Dermis blood vessel endothelial cell (primary cell): ENCODE measurements at places on chromosomes 5 and 9. TPM values are rescaled to one million over a fixed set of nuclear protein-coding genes. Genes with fewer than 3 reads are reported as not detected.

DNA sequence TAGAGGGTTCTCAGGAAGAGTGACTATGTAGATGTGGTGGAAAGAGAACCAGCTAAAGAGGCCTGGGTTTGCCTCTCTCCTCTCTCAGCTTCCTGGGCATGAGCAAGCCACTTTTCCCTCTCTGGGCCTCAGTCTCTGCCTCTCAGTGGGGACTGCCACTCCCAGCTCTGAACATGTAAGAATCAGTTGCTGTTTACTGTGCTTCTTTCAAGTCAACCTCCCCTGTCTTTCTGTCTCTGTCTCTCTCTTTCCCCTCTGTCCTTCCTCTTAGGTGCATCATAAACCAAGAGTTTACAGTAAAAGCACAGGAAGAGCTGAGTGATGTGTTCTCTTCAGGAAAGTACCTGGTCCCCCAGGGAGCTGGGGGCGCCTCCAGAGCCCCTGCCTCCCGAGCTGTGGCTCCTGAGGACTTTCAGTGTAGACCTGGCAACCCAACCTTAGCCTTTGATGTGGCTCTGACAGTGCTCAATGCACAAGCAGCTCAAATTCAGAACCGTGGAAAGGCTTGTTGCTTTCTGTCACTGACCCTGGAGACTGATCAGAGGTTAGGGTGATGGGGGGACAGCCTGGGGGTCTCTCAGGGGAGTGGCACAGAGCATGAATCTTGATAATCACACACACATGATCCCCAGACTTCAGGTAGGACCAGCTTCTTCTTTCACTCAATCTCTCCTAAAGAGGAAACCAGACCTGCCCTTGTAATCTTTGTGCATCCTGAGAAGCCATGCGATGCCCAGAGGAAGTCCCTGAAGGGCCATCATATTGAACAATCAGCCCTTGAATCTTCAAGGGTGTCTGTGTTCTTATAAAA is 59.4 kb upstream of the TNFSF8 start:
- DNase-seq = no peak

GRCh38 chr5:164175083-164175482 is 669.7 kb downstream of the MAT2B start:
- no peak for DNase-seq

- DNase-seq = no peak
Observed at GRCh38 chr5:151132963-151133362, 24.6 kb downstream of the ANXA6 start.

Gene HK3
- total RNA-seq = not detected in 2 replicates

Gene STOM
- 310 and 473 TPM in 2 replicates for total RNA-seq

DNA sequence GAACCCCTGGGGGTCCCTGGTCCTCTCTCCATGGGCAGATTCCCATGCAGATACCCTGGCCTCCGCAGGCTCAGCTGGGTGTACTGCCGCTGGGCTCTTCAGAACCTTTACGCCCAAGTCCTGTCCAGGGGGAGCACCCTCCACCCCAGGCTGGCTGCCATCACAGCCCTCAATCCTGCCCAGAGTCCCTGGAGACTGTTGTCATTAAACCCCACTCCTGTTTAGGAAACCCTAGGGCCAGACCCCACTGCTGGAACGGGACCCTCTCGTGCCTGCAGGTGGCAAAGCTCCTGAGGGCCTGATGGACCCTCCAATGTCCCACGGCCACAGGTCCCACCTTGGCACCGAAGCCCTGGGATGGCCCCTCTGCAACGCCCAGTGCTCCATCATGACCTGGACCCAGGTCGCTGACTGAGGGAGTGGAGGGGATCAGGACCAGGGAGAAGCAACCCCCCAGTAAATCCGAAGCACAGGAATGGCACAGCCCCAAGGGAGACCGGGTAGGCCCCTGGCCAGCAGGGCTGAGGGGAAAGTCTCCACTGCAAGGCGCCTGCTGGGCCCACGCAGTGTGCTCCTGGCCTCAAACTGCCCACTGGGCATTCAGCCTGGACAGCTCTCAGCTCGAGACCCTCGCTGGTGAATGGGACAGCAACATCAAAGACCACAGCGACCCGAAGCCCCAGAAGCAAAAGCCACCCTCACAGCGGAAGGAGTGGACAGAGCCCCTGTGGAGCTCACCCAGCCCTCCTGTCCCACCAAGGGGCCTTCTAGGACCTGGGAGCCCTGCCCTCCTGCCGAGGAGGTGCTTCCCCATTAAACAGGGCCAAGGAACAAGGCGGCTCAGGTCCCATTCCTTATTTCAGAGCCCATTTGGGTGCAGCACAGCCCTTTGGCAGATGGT is 8.3 kb downstream of the ZDHHC11B start:
- no peak for DNase-seq

Gene LIFR
- 101 and 119 TPM in 2 replicates for total RNA-seq

- no peak for DNase-seq
Observed at GRCh38 chr5:135031813-135032694, 2.0 kb downstream of the PITX1 start.

Gene PDE4D
- 31.1 and 41.0 TPM in 2 replicates for total RNA-seq

DNA sequence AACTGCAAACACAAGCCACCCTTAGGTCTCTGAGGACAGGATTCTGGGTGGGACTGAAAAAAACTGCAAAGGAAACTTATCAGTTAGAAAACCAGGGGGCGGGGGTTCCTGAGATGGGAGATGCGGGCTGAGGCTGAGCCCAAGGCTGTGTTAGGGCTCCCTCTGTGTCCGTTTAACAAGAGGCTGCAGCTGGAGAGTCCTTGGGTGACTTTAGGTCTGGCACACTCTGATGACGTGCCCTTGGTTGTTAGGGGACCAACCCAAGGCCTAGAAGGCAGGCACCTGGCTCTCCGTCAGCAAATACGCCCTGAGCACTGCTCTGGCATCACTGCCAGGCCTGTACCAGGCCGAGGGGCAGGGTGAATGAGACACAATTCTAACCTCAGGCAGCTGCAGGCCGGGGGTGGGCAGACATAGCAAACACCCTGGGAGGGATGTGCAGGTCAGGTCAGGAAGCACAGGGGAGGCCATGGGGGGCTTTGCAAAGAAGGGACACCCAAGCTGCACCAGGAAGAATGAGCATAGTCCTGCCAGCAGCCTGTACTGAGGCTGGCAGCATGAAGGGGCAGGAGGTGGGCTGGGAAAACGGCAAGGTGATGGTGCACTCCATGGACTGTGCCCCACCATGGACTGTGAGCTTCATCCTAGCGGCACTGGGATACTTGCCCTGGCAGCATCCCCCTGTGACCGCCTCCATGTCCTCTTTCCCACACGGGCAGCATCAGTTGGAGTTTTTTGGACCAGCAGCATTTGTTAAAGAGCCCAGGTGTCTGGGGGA is 137.9 kb downstream of the GABBR2 start:
- no peak for DNase-seq

Gene LHFPL2
- 64.1 and 67.7 TPM in 2 replicates for total RNA-seq

- no peak for DNase-seq
Observed at GRCh38 chr5:155029240-155029639, 15.7 kb downstream of the KIF4B start.

GRCh38 chr5:164265566-164265965 is 760.1 kb downstream of the MAT2B start:
- DNase-seq = no peak

Gene PRRX2
- 0.56 and 1.2 TPM in 2 replicates for total RNA-seq

Gene ROR2
- total RNA-seq = under 0.01 TPM in 1 of 2 replicates, not detected in the other
